ENCODE measurements at places on chromosomes 12 and 14.
A peak's percentile ranks its signal among the peaks of the same experiment; 100 is the strongest.

DNA sequence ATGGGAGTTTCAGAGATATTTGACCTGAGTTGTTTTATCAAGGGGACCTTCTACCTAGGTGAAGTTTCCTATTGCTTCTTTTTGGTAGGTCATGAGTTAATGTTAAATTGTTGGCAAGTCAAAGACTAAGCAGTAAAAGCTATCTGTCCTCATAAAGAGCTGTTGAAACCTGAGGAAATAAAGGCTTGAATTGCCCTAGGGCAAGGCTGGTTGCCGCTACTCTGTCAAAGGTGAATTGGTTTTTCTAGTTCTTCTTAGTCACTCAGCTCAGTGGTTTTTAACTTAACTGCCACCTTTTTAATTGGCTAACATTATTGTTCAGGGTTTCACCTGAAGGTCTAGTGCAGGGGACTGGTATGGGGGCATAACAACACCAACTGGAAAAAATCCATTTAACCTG is 441.6 kb upstream of the FBXO33 start:
- no peak for DNase-seq

DNA sequence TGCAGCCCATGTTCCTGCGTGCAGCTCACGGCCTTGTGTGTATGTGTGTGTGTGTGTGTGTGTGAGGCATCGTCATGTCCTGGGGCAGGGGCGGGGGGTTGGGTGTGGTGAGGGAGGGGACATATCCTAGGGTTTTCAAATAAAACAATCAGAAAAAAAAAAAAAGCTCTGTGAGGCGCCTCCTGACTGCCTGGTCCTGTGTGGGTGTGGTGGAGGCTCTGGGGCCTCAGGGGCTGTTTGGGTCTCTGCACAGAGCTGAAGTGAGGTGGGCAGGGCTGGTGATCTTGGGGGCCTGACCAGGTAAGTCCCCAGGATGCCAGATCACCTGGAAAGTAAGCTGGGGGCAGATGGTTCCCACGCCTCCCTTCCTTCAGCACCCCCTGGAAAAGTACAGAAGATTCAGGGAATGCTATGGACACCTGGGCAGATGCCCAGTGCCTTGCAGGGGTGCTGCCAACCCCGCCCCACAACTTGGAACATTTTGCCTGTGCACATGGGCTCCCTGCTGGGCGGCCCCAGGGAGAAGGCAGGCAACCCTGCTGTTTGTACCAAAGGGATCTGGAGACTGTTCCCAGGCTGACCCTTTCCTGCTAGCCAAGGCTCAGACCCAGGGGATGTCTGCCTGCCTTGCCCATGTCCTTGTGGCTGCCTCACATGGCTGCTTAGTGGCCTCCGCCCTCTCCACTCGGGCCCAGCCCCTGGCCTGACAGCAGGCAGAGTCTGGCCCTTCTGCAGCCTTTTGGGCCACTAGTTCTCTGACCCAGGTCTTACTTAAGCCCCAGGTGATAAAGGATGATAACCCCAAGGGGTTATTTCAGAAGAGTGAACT is 28.8 kb downstream of the CLSTN3 start:
- DNase-seq, result no peak

GRCh38 chr14:81400852-81401251 is 728 bp upstream of the STON2 start:
- peak; percentile 85 for DNase-seq

- no peak for DNase-seq
Observed at GRCh38 chr12:115960-116915, 49.7 kb downstream of the IQSEC3 start.

DNA sequence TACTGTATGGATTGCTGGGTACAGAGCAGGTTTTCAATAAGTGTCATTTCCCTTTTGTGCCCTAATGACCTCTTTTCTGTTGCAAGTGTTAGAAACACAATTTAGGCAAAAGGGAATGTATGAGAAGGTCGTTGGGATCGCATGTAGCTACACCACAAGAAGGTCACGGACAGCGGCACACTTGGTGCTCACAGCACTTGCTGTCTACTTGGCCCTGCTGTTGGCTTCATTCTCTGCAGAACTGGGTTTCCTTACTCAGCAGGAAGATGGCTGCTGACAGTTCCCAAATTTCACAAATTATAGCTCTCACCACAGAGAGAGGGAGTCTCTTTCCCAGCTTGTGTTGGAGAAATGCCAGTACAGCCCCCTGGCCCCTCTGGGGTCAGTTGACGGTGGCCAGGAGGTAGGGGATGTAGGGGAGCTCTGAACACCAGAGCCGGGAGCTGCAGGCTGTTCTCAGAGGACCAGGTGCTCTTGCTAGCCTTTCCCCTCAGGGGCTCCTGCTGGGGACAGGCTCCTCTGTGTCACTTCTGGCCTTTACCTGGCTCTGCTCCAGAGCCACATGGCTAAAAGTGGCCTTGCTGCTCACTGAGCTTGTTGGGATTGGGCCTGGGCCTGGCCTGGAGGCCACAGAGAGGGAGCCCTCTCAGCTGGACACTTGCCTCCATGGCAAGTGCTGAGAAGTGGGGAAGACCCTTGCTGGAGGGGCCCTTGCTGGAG is 50.9 kb upstream of the BCL7A start:
- no peak for DNase-seq

GRCh38 chr12:101619858-101620761 is 25.3 kb downstream of the MYBPC1 start:
- DNase-seq, result no peak

DNA sequence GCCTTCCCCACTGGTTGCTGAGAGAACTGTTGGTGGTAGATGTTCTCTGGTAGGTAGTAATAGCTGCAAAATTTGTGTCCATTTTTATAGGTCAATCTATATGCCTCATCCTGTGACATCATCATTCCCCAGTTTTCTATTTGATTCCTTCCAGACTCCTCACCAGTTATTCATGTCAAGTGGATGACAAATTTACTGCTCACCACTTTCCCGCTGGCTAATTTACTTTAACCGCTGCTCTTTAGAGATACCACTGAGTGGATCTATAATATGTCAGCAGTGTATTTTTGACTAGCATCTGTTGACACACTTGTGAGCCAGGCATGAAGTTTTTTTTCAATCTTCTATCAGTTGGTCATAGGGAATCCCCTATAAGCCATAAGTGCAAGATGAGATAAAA is 24.6 kb downstream of the GPR65 start:
- DNase-seq, result no peak

- no peak for DNase-seq
Observed at GRCh38 chr12:15280930-15281329, 41.4 kb upstream of the PTPRO start.

GRCh38 chr14:63933110-63933509 is 80.3 kb downstream of the SYNE2 start:
- no peak for DNase-seq

DNA sequence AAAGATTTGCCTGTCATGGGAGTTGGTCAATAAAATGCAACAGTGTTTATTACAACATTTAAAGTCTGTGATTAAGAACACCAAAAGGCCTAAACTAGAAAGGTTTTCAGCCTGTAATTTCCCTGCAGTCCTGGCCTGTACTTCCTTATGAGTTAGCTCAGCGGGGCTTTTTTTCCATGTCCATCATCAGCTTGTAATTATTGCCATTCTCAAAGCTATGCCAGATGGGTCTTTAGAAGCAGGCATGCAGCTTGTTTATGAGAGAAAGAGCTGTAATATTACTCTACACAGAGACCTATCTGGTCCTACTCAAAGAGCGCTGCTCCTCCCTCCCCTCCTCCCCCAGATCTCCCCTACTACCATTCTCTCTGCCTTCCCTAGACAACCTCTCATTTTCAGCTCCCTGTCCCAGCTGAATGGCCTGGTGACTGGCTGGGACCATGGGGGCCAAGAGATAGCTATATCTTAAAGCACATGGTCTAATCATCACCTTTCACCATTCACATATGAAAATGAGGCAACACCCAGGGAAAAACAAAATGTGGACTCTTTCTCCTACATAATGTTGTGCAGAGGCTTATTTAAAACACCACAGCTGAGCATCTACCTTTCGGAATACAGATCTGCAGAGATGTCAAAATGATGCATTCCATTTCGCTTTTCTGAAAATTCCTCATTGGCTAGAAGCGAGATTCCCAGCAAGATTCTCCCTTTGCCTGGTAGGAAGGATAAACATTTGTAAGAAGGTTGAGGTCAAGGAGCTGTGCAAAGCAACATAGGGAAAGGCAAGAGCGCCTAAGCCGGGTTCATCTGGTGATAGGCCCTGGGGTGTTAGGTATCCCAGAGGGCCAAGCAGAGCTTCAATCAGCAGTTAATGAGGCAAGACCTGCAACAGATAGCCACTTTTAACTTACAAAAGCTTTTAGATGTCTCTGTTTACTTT is 209.7 kb upstream of the CDKN3 start:
- no peak for DNase-seq

- DNase-seq, result no peak
Observed at GRCh38 chr14:25484235-25484634, 434.3 kb upstream of the STXBP6 start.

- no peak for DNase-seq
Observed at GRCh38 chr12:25332143-25332542, 81.4 kb upstream of the KRAS start.

DNA sequence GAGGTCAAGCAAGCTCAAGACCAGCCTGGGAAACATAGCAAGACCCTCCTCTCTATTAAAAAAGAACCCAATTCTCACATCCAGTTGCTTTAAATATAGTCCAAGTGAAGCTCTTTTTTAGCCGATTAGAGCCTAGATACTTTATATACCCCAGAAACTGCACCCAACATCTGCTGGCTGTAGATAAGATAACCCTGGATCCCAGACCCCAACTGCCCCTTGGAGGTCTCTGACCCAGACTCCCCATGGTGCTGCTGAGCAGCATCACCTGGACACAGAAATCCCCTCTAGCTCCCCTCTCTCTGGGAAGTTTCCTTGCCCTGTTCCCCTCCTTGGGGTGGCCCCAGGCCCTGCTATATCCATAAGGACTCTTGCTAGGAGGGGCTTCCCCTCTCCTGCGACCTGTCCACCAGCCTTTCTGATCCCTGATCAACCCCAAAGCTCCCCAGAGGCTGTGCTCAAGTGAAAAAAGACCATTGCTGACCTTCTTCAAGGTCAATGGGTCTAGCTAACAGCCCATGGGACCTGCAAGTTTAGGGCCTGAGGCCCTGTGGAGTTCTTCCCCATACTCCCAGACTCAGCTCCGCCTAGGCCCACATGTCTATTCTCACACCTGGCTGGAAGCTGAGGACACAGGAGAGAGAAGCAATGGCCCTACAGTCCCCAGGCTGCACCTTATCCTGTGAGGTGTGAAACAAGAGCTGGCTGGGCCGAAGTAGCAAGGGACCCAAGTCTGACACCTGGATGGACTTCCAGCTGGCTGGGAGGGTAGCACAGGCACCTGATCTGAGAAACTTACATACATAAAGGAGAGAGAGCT is 56.2 kb downstream of the ARL6IP4 start:
- no peak for DNase-seq

DNA sequence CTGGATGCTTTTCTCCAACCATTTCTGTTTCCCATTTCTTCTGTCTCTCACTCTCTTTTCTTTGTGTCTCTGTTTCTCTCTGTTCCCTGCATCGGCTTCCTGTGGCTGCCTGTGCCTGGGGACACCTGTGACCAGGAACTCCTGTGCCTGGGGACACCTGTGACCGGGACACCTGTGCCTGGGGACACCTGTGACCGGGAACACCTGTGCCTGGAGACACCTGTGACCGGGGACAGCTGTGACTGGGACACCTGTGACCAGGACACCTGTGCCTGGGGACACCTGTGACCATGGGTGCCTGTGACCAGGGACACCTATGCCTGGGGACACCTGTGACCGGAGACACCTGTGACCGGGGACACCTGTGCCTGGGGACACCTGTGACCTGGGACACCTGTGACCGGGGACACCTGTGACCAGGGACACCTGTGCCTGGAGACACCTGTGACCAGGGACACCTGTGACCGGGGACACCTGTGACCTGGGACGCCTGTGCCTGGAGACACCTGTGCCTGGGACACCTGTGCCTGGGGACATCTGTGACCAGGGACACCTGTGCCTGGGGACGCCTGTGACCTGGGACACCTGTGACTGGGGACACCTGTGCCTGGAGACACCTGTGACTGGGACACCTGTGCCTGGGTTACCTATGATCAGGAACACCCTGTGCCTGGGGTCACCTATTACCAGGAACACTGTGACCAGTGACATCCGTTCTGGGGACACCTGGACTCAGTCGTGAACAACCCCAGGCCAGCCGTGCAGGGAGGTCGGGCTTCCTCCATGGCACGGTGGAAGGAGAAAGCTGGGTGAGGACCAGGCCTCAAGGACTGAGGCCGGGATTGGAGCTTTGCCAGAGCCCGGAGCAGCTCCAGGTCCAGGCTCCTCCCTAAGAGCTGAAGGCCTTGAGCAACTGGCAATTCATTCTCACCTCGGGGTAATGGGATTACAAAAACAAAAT is 23.4 kb upstream of the FBRSL1 start:
- no peak for DNase-seq

GRCh38 chr14:54711812-54712464 is 145.0 kb downstream of the SAMD4A start:
- no peak for DNase-seq

GRCh38 chr12:14607568-14607967 is 39.9 kb upstream of the PLBD1 start:
- no peak for DNase-seq

GRCh38 chr14:65424531-65424930 is 12.0 kb downstream of the FUT8 start:
- no peak for DNase-seq

DNA sequence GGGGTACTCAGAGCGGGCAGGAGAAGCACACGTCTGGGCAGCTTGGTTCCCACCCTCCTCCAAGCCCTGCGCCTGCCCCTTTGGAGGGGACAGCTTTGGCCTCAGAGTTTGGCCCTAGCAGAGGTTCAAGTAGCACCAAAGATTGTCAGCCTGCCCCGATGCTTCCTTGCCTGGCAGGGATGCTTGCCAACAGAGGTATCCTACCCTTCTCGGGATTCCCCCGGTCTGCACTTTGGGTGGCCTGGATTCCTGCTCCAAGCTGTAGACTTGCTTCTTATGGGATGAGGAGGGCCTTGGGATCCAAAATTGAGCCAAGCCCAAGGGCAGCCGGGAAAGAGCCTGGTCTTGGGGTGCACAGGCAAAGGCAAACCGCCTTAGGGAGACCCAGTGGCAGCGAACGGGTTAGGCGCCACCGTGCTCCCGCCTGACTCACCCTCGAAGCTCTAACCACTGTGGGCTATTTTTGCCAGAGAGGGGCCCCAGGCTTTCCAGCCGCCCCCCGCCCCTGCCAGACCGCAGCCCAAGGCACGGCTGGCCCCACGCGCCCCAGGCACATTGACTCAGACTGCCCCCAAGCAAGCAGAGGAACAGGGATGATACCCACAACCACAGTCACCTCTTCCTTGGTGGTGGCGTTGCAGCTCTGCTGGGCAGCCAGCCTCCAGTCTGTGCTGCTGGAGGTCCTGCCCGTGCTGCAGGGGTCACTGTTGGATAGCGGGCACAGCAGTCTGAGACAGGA is 847 bp upstream of the WNT10B start:
- no peak for DNase-seq

DNA sequence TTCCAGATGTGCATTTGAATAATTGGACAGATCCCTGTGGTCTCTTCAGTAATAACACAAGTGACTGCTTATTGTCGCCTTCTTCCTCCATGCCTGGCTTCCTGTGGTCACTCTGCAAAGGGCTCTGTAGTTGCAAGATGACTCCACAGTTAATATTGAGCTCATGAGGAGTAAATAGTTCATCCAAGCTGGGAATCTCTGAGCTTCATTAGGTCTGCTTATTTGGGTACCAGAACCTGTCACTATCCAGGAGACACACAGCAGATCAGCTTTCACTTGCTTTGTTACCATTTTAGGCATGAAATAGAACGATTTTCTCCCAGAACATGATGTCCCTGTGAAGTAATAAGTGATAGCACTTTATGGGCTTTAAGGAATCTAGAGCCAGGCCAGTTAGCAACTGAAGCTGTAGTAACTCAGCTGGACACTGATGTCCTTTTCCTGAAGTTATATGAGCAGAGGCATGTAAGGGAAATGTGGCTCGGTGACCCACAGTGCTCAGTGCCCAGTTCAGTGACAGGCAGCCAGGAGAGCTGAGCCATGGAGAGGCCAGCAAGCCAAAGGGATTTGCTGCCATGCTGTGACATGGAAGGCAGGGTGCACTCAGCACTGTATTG is 50.1 kb downstream of the CRADD start:
- DNase-seq, result no peak

Data from fibroblast of skin of left biceps (primary cell).